ENCODE measurements at places on chromosomes 6 and 20.

DNA sequence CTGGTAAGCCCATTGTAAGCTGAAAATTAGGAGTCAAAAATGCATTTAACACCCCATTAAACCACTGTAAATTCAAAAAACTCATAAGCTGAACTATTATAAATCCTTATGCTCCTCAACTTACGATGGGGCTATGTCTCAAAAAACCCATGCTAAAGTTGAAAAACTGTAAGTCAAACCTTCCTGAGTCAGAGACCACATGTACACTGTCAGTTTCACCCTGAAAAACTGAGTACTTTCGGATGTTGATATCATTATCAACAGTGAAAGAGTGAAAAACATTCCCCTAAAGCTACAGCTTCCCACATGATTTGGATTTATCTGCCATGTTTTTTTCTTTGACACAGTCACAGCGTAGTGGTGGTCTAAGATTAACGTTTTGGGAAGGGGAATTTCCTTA lies 14.2 kb downstream of the RAB23 start:
- peaks cover 2% of the 10 kb centered on the region for H3K36me3 ChIP-seq
- H3K4me3 ChIP-seq: no peak overlapping the region
- no peaks in the 10 kb centered on the region for H3K27me3 ChIP-seq
- H3K4me1 ChIP-seq: peaks cover 25% of the 10 kb centered on the region
- no peak for DNase-seq
- peak overlapping the region; percentile 31 for H3K27ac ChIP-seq

DNA sequence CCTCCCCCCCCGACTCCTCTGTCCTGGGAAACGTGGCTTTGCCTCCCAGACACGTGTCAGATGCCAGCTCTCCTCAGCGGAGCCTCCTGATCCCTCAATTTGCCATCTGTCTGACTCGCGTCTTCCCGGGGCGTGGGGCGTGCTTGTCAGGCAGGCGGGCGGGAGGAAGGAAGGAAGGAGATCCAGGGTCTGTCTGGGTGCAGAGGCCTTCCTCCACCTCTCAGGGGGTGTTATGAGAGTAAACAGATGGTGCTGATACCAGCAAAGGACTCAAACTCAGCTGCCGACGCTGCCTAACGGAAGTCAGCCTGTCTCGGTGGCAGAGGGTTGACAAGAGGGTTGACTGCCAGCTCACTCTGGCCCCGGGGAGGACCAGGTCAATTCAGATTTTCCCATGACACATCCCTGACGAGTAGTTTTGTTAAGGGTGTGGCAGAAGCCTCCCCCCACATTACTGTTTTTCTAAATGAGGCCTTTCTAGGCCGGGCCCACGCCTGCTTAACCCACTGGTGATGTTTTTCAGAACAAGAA lies 17.0 kb downstream of the UQCC2 start:
- H3K27me3 ChIP-seq: no peaks in the 10 kb centered on the region
- peak overlapping the region; percentile 93 for H3K27ac ChIP-seq
- peak; percentile 83 for DNase-seq
- peaks cover 52% of the 10 kb centered on the region for H3K4me1 ChIP-seq
- peaks cover 64% of the 10 kb centered on the region for H3K36me3 ChIP-seq

GRCh38 chr6:64988148-64988547 lies 718.9 kb downstream of the EYS start:
- H3K27me3 ChIP-seq: no peaks in the 10 kb centered on the region
- H3K36me3 ChIP-seq: no peaks in the 10 kb centered on the region
- no peaks in the 10 kb centered on the region for H3K4me1 ChIP-seq
- no peak for DNase-seq
- H3K4me3 ChIP-seq: no peak overlapping the region
- no peak overlapping the region for H3K27ac ChIP-seq

GRCh38 chr20:25478889-25479568 lies 71.6 kb downstream of the GINS1 start:
- no peak for DNase-seq
- H3K27ac ChIP-seq: no peak overlapping the region
- H3K4me3 ChIP-seq: no peak overlapping the region

DNA sequence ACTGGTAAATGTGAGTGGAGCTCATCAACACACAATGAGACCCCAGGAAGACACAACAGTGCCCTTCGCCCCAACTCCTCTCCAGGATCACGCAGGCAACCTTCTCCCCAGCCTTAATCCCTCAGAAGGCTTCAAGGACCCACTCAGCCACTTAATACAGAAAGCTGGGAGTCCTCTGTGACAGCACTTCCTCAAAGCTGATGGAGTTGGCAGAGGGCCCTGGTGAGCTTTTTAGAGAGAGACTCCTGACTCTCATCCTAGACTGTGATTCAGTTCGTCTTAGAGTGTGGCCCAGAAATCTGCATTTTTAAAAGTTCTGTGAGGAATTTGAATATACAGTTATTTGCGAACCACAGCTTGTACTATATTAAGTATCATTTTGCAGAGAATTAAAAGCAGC lies 187.7 kb downstream of the UST start:
- H3K36me3 ChIP-seq: no peaks in the 10 kb centered on the region
- no peaks in the 10 kb centered on the region for H3K4me1 ChIP-seq
- peaks cover 12% of the 10 kb centered on the region for H3K27me3 ChIP-seq
- no peak for DNase-seq
- no peak overlapping the region for H3K4me3 ChIP-seq

GRCh38 chr20:57809661-57810172 lies 99.9 kb upstream of the PMEPA1 start:
- no peaks in the 10 kb centered on the region for H3K36me3 ChIP-seq
- H3K4me1 ChIP-seq: no peaks in the 10 kb centered on the region
- H3K27me3 ChIP-seq: no peaks in the 10 kb centered on the region
- H3K27ac ChIP-seq: no peak overlapping the region

All from T-helper 2 cell treated with Interferon-gamma antibody and Interleukin-4, amounts not matched to agents 5 μg/mL and 100 μg/mL, for 36 hours (primary cell).